ENCODE measurements at places on chromosomes 3 and 15. TPM values are rescaled to one million over a fixed set of nuclear protein-coding genes. Genes with fewer than 3 reads are reported as not detected.

- H3K4me1 ChIP-seq = peaks cover 21% of the 10 kb centered on the region
- H3K36me3 ChIP-seq = no peaks in the 10 kb centered on the region
- H3K27ac ChIP-seq = no peak overlapping the region
- DNase-seq = no peak
These were observed 2.1 kb upstream of the FURIN start for GRCh38 chr15:90866161-90866715.

- H3K36me3 ChIP-seq = no peaks in the 10 kb centered on the region
- H3K27ac ChIP-seq = peak overlapping the region; percentile 1
- H3K4me3 ChIP-seq = no peak overlapping the region
- DNase-seq = peak; percentile 90
These were observed 15.6 kb upstream of the MAGEF1 start for GRCh38 chr3:184727357-184728009.

DNA sequence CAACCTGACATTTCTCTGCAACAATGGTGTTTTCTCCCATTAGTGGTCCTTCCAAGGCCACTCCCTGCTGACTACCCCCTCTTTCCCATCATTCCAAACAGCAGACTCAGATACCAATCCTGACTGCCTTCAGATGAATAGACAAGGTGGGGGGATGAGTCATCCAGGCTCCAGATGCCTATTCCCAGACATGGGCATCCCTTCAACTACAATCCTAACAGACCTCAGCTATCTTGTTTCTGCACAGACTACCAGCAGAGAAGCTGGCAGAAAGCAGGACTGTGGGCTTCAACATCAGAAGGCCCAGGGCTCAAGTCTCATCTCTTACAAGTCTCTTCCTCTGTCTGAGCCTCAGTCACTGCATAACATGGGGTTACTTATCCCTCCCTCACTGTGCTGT is 2.2 kb downstream of the RBP1 start:
- peaks cover 68% of the 10 kb centered on the region for H3K4me1 ChIP-seq
- peak overlapping the region; percentile 8 for H3K27ac ChIP-seq
- H3K27me3 ChIP-seq = peaks cover 8% of the 10 kb centered on the region
- H3K36me3 ChIP-seq = no peaks in the 10 kb centered on the region
- DNase-seq = no peak

GRCh38 chr3:53616321-53616720 is 121.9 kb downstream of the CACNA1D start:
- H3K4me1 ChIP-seq = peaks cover 10% of the 10 kb centered on the region
- no peaks in the 10 kb centered on the region for H3K36me3 ChIP-seq
- no peak overlapping the region for H3K27ac ChIP-seq

DNA sequence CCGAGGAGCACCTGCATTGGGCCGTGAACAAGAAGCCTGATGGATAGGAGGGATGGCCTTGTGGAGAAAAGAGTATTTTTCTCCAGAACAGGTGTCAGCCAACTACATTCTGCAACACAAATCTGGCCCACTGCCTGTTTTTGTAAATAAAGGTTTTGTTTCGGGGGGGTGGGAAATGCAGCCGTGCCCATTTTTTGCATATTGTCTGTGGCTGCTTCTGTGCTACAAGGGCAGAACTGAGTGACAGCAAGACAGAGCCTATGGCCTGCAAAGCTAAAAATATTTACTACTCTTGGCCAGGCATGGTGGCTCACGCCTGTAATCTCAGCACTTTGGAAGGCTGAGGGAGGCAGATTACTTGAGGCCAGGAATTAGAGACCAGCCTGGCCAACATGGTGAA is 95.9 kb upstream of the AKAP13 start:
- no peaks in the 10 kb centered on the region for H3K36me3 ChIP-seq
- DNase-seq = no peak
- no peaks in the 10 kb centered on the region for H3K4me1 ChIP-seq
- H3K27ac ChIP-seq = no peak overlapping the region
- H3K4me3 ChIP-seq = no peak overlapping the region

STRIT1 gene
- total RNA-seq = 15.3 TPM
